ENCODE measurements at places on chromosomes 2 and 18.

GRCh38 chr2:42854207-42854818, 61.9 kb upstream of the HAAO start:
- H3K36me3 ChIP-seq = no peaks in the 10 kb centered on the region
- no peak for DNase-seq
- no peaks in the 10 kb centered on the region for H3K27me3 ChIP-seq
- H3K4me3 ChIP-seq = no peak overlapping the region
- H3K4me1 ChIP-seq = no peaks in the 10 kb centered on the region

GRCh38 chr2:693606-694005, 16.4 kb upstream of the TMEM18 start:
- no peaks in the 10 kb centered on the region for H3K36me3 ChIP-seq
- no peak overlapping the region for H3K27ac ChIP-seq
- no peak overlapping the region for H3K4me3 ChIP-seq
- H3K27me3 ChIP-seq = peaks cover 2% of the 10 kb centered on the region
- no peaks in the 10 kb centered on the region for H3K4me1 ChIP-seq

DNA sequence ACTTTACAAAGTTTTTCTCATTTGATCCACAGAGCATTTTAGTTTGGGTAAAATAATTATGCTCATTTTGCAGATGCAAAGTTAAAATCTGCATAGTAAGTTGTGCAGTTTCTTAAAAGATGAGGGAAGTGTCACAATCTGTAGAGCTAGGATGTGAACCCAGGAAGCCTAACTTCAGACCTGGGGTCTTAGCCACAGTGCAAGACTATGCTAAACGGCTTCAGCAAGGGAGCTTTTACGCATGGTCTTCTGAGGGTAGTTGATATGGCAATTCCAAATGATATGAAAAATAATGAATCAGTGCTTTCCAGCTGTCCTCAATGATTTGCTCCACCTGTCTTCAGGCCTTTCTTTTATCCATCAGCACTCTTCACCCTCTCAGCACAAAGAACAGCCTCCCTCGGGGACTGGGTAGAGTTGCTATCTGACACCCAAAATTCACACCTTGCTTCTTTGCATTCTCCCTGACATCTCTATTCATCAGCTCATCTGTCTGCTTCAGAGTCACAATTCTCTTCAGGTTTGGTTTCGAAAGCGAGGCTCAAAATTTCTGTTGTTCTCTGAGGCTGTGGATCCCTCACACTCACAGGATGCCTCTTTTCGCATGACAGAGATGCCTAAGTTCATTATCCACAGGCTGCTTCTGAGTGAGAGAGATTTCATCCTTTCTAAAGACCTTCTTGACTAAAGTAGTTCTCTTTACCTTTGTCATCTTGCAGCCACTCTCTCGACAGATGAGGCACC, 302.5 kb downstream of the NRXN1 start:
- H3K27me3 ChIP-seq = no peaks in the 10 kb centered on the region
- H3K4me3 ChIP-seq = no peak overlapping the region

- no peaks in the 10 kb centered on the region for H3K27me3 ChIP-seq
- no peaks in the 10 kb centered on the region for H3K4me1 ChIP-seq
- DNase-seq = no peak
- no peaks in the 10 kb centered on the region for H3K36me3 ChIP-seq
Observed at GRCh38 chr18:11369556-11369955, 220.2 kb upstream of the PIEZO2 start.

- DNase-seq = no peak
- H3K4me3 ChIP-seq = no peak overlapping the region
- H3K27me3 ChIP-seq = no peaks in the 10 kb centered on the region
- peaks cover 4% of the 10 kb centered on the region for H3K4me1 ChIP-seq
- H3K27ac ChIP-seq = no peak overlapping the region
Observed at GRCh38 chr18:56711708-56712445, 60.7 kb downstream of the WDR7 start.

DNA sequence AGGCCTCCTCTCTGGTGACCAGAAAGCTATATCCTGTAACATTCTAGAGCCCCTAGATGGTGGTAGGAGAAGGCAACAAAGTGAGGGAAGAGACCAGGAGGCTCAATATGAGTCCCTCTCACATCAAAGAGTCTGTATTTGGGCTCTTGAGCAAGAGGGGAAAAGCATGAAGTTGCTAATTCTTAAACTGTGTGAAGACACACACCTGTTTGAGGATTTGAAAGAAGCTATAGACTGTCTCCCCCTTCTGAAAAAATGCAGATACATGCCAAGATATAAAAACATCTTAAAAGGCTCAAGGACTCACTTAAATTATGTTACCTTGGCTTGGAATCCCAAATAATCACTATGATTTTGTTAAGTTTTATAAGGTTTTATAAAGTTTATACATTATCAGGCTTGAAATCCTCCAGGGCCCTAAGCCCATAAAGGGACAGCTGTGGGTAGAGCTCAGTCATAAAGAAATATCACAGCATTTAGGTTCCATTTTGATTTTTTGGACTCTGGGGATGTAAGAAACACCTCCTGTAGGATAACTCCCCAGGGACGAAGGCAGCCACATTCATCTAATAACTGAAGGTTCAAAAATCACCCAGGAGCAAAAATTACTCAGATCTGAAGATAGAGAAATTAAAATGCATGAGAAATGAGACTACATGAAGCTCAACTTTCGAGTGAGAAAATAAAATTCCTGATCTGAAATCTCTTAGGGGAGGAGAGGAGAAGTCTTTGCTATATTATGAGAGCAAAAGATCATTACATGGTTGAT, 136.1 kb upstream of the LGALSL start:
- H3K27me3 ChIP-seq = peaks cover 2% of the 10 kb centered on the region
- no peak overlapping the region for H3K4me3 ChIP-seq
- H3K36me3 ChIP-seq = no peaks in the 10 kb centered on the region
- H3K4me1 ChIP-seq = no peaks in the 10 kb centered on the region

DNA sequence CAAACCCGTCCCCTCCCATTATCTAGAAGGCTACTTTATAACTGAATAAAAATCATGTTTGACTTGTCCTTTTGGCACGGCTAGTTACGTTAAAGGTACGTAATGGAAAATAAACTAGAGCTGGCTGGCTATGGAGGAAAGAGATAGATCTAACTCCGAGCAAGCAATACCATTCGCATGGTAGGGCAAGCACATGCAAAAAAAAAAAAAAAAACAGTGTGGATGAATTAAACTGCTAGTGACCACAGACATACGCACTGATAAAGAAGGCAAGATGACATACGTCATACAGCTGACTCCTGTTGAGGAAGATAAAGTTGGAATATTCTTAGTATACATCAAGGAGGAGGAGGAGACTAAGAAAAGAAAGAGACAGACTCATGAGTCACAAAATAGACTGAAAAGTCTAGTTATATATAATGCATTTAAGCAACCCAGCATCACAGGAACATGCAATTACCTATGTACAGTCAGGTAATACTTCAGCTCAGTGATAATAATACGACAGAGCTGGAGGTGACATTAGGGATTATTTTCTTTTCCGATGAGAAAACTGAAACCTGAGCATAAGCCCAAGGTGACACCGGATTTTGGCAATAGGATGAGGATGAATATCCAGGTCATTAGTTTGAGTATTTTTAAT, 37.9 kb upstream of the NARS1 start:
- DNase-seq = no peak
- H3K36me3 ChIP-seq = peaks cover 7% of the 10 kb centered on the region

GRCh38 chr18:51151185-51151567, 46.3 kb downstream of the MEX3C start:
- H3K36me3 ChIP-seq = no peaks in the 10 kb centered on the region
- peak overlapping the region; percentile 80 for H3K4me3 ChIP-seq
- no peak for DNase-seq
- H3K27ac ChIP-seq = peak overlapping the region; percentile 85

DNA sequence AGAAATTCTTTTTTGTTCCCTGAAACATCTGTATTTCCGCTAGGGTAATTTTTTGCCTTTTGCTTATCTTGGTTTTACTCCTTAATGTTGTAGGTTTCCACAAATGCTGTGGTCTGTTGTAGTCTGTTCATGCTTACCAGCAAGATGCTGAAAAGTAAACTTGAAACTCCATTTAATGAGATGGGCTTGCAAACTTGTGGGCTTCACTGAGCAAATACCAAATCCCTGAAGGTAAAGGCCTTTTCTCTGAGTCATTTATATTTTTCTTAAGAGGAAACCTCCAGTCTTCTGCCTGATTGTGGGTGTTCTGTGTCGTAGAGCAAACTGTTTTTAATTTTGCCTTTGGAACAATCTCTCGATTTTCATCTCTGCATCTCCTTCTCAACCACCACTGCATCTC, 9.3 kb downstream of the SP140 start:
- H3K4me3 ChIP-seq = no peak overlapping the region
- peaks cover 52% of the 10 kb centered on the region for H3K36me3 ChIP-seq
- no peak overlapping the region for H3K27ac ChIP-seq
- no peak for DNase-seq

DNA sequence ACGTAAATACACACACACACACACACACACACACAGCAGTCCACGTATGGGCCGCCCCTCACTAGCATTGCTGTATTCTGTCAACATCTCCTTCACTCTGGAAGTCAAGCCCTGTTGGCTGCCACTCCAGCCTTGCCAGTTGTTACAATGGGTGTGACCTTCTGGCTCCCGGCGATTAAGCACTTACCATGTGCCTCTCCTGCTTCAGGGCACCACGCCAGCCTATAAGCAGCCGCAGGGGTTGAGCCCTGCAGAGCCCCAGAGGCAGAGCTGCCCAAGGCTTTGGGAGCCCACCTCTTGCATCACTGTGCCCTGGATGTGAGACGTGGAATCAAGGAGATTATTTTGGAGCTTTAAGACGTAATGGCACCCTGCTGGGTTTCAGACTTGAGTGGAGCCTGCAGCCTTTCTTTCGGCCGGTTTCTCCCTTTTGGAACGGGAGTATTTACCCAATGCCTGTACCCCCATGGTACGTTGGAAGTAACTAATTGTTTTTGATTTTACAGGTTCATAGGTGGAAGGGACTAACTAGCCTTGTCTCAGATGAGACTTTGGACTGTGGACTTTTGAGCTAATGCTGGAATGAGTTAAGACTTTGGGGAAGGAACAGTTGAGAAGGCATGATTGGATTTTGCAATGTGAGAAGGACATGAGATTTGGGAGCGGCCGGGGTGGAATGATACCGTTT, 54.5 kb upstream of the ROCK2 start:
- DNase-seq = no peak
- no peak overlapping the region for H3K27ac ChIP-seq
- H3K4me3 ChIP-seq = no peak overlapping the region

DNA sequence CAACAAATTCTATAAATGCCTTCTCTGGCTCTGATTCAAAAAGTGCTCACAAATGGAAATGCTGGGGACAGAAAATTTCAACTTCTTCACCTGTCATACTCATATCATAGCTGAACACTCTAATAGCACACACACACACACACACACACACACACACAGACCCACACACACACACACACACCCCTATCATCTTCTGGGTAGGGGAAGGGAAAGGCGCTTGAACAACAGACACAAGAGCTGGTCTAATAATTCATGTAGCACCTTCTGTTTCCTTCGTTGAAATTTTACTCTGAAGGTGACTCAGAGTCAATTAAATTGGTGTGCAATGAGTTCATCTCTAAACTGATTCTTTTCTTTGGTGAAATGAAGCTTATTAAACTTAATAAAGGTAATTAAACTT, 32.9 kb downstream of the CD28 start:
- H3K36me3 ChIP-seq = peaks cover 44% of the 10 kb centered on the region
- H3K27me3 ChIP-seq = no peaks in the 10 kb centered on the region
- H3K27ac ChIP-seq = peak overlapping the region; percentile 88
- peak overlapping the region; percentile 78 for H3K4me3 ChIP-seq
- no peak for DNase-seq

DNA sequence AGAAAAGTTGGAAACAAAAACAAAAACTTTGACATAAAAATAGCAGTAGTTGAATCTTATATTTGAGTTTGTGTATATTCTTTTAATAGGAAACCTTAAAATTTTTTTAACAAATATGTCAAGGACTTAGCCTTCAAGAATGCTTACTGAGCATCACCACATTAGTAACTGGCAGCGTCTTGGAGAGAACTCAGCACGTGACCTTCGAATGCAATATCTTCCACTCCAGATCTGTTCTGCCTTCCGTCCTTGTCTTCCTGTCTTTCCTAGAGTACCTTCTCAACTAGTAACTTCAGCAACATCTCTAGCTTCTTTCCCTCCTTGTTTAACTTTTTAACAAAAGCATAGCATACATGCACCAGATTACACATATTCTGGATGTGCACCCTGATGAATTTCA, 972 bp downstream of the RSAD2 start:
- peak overlapping the region; percentile 87 for H3K4me3 ChIP-seq
- H3K27ac ChIP-seq = no peak overlapping the region
- H3K36me3 ChIP-seq = no peaks in the 10 kb centered on the region
- no peaks in the 10 kb centered on the region for H3K27me3 ChIP-seq
- peaks cover 32% of the 10 kb centered on the region for H3K4me1 ChIP-seq
- no peak for DNase-seq

- DNase-seq = no peak
- H3K27ac ChIP-seq = no peak overlapping the region
- H3K4me1 ChIP-seq = no peaks in the 10 kb centered on the region
- H3K27me3 ChIP-seq = no peaks in the 10 kb centered on the region
- H3K4me3 ChIP-seq = no peak overlapping the region
Observed at GRCh38 chr2:133574620-133575019, 6.4 kb upstream of the NCKAP5 start.

GRCh38 chr2:62787386-62787785, 81.9 kb downstream of the EHBP1 start:
- H3K4me3 ChIP-seq = no peak overlapping the region
- DNase-seq = peak; percentile 42
- H3K4me1 ChIP-seq = no peaks in the 10 kb centered on the region
- no peaks in the 10 kb centered on the region for H3K27me3 ChIP-seq

GRCh38 chr2:109143214-109144187, 14.5 kb downstream of the SH3RF3 start:
- H3K4me3 ChIP-seq = peak overlapping the region; percentile 83
- peak; percentile 13 for DNase-seq
- H3K36me3 ChIP-seq = no peaks in the 10 kb centered on the region
- H3K4me1 ChIP-seq = peaks cover 25% of the 10 kb centered on the region
- H3K27ac ChIP-seq = no peak overlapping the region
- no peaks in the 10 kb centered on the region for H3K27me3 ChIP-seq

DNA sequence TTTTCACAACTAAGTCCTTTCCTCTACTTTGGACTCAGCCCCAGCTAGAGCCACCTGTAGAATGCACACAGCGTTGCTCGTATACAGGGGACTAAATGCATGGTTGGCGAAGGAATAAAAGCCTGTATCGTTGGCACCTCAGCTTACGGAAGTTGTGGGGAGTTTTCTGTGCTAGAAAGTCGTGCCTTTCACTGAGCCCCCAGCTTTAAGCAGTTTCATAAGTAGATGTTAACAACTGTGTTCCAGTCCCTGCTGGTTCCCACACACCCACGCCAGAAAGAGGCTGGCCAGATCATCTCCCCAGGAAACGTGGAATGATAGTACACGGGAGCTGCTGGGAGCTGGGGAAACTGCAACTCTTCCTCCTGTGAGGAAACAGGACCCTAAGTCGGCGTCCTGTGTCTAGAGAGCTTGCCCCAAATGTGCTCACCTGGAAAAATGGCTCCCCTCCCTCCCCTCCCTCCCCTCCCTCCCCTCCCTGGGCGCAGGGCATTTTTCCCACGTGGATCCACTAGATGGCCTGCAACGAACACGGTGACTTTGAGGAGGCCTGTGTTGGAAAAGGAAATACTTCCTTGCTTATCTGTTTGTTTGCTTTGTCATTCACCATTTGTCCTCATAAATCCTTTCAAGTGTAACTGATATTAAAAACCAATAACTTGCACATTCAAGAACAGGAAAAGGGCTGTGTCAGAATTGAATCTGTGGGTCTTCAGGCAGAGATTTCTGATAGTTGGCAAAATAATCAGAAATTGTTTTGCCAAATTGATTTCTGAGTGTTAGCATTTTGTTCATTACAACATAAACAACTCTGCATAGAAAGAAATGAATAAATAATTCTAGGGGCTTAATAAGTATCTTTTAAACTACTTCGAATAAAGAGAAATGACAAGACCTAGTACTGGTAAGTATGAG, 43.9 kb upstream of the RFX8 start:
- no peaks in the 10 kb centered on the region for H3K36me3 ChIP-seq
- no peak overlapping the region for H3K4me3 ChIP-seq
- no peak for DNase-seq
- H3K27me3 ChIP-seq = no peaks in the 10 kb centered on the region
- peaks cover 10% of the 10 kb centered on the region for H3K4me1 ChIP-seq
